ENCODE measurements at places on chromosomes 3 and 15.

- peak; percentile 74 for ATAC-seq
These were observed 144.7 kb downstream of the TPRG1 start for GRCh38 chr3:189316296-189317019.

GRCh38 chr3:194944526-194944925 is 258.8 kb downstream of the FAM43A start:
- no peak for ATAC-seq

GRCh38 chr3:35670408-35670965 is 31.2 kb downstream of the ARPP21 start:
- no peak for ATAC-seq

DNA sequence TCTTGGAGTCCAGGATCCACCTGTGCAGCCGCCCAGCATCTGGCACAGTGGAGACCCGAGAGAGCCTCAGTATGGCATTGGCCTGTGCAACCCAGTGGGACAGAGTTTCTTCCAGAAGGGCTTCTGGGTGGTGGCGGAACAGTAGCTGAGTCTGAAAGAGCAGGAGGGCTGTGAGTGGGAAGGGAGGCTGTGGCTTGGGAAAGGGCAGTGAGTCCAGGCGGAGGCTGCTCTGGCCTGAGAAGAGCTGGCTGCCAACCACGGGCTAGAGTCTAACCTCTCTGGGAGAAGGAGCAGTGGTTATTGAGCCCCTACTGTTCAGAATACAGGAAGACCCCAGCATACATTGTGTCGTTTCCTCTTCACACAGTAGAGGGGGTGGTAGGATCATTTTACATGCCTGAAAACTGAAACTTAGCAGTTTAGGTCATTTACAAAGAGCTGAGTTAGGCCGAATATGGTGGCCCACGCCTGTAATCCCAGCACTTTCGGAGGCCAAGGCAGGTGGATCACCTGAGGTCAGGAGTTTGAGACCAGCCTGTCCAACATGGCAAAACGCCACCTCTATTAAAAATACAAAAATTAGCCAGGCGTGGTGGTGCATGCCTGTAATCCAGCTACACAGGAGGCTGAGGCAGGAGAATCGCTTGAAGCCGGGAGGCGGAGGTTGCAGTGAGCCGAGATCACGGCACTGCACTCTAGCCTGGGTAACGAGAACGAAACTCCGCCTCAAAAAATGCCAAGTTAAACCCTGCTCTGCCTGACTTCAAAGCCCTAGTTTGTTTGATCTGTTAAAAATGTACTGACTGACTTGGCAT is 3.2 kb downstream of the AEN start:
- peak; percentile 16 for ATAC-seq

- ATAC-seq: no peak
These were observed 132.7 kb upstream of the TRIM42 start for GRCh38 chr3:140545197-140545596.

All from motor neuron (in vitro differentiated cells).